ENCODE measurements at places on chromosomes 2 and 18.

GRCh38 chr2:217650716-217651360, 352.0 kb downstream of the TNS1 start:
- DNase-seq, result peak; percentile 84

DNA sequence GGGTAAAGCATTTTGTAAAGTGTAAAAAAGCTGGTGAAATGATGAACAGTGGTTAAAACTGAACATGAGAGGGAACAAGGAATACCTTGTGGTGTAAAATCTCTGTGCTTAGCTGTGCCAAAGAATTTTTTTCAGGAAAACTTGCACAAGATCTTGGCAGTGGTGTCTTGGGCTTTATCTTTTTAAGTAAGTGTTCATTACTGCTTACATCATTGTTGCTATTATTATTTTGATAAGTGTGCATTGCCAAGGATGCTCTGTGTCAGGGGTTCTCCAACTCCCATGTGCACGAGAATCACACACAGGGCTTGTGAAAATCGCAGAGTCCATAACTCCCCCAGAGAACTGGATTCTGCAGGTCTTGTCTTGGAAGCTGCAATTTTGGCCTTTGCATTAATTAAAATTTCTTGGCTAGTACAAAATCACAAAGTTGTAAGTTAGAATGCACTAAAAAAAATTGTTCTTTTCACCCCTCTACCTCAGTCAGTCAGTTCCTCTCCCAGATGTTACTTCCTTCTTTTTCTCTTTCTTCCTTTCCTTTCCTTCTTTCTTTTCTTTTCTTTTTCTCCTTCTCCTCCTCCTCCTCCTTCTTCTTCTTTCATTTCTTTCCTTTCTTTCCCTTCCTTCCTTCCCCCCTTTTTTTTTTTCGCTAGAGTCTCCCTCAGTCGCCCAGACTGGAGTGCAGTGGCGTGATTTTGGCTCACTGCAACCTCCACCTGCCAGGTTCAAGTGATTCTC, 37.8 kb downstream of the GATA6 start:
- no peak for DNase-seq

DNA sequence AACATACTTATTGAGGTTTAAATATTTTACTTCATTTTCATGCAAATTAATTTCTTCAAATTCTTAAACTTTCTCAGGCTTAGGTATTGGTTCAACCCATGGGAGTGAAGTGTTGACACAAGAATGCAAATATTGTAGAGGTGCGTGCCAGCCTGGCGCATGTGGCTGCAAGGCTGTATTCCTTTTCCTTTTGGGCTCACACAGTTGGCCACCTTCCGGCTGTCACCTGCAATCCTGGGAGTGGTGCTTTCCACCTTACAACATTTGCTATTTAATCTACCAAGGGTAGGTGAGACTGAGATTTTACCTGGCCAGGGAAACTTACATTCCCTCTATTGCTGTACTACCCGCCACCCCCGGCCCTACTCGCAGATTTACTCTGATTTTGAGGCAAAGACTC, 141.1 kb downstream of the DCC start:
- no peak for DNase-seq

- DNase-seq, result no peak
Measured at GRCh38 chr2:70360661-70361270, 58.9 kb upstream of the FAM136A start.

GRCh38 chr2:64745562-64745961, 91.8 kb upstream of the SERTAD2 start:
- DNase-seq, result no peak

GRCh38 chr2:20507166-20507692, 60.4 kb downstream of the RHOB start:
- DNase-seq, result peak; percentile 33

DNA sequence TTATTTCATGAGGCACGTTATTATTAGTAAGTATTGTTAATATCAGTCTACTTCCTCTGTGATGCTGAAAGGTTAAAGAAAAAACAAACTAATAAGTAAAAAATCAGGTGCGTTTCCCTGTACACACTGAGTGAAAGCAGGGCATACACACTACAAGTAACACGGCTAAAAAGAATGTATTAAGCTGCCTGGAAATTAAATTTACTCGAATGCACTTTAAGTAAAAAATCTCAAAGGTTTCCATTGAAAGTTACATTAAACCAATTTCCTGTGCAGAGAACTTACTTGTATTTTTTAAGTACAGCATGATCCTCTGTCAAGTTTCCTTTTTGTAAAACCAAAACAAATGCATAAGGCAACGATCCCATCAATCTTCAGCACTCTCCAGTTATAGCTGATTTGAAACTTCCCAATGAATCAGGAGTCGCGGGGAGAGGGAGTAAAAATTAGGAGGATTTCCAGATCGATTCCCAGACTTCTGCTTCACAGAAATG, 633 bp downstream of the BCL2 start:
- DNase-seq, result peak; percentile 57

DNA sequence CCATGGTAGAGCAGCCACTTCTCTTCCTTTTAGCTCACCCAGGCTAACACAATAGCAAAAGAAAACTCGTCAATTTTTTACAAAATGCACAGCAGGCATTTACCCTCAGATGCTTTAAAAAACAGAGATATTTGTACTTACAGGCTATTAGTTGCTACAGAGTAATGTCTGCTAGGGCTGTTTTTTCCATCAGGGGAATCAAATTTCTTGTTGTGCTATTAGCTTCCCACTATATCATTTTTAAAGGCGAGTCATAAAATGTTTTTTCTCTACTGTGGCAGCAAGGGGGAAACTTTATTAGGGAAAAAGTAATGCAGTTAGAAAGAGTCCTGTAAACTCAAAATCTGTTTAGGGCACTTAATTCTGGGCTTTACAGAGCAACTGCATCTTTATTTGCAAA, 277.9 kb upstream of the THSD7B start:
- DNase-seq, result no peak

GRCh38 chr18:33660696-33661310, 82.8 kb downstream of the ASXL3 start:
- no peak for DNase-seq

GRCh38 chr18:79509536-79509930, 113.8 kb downstream of the NFATC1 start:
- DNase-seq, result no peak
